ENCODE measurements at places on chromosomes 4 and X.

DNA sequence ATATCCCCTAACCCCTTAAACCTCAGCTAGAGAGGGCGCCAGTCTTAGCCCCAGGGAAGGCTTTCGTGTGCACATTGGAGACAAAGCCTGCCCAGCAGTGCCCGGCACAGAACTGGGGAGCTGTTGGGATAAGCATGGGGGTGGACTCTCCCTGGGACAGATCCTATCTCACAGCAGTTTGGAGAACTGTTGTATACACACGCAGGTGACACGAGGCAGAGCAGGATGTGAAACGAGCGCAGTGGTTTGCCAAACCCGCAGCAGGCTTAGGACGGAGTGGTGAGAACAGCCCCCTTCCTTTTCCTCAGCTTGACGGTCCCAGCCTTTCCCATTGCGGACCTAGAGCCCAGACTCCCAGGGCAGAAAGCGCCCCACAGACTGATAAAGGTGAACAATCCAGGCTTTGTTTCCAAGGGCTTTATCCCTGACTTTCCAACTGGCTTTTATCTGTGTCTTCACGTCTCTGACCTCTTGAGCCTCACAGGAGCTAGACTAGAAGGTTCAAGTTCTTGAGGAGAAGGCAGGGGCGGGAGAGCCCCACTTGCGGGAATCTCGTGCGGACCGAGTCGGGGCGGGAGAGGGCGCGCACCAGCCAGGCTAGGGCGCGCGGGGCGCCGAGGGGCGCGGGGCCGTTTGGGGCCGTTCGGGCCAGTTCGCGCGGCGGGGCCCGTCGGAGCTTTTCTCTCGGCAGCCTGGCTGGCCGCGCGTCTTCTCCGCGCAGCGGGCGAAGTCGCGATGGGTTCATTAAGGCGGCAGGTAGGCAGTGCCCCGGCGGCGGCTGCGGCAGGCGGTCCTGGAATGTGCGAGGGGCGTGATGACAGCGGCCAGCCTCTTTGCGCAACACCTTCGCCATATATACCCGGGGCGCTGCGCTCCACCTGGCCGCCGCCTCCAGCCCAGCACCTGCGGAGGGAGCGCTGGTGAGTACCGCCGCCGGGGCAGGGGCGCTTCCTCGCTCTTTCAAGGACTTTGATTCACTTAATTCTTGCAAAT is at the start of gene SLC34A2:
Gene SLC34A2, plus strand, starts transcription at position 881 of the 993 bp plus-strand sequence. CDS start 6,650 bp downstream, outside the sequence.
- no peak for DNase-seq

GRCh38 chr4:109266891-109267290 is 35.6 kb downstream of the COL25A1 start:
- DNase-seq = no peak

- DNase-seq = no peak
Measured at GRCh38 chrX:55716937-55717336, 612 bp upstream of the RRAGB start.

- DNase-seq = no peak
Measured at GRCh38 chr4:53019485-53020382, 157.6 kb downstream of the RASL11B start.

DNA sequence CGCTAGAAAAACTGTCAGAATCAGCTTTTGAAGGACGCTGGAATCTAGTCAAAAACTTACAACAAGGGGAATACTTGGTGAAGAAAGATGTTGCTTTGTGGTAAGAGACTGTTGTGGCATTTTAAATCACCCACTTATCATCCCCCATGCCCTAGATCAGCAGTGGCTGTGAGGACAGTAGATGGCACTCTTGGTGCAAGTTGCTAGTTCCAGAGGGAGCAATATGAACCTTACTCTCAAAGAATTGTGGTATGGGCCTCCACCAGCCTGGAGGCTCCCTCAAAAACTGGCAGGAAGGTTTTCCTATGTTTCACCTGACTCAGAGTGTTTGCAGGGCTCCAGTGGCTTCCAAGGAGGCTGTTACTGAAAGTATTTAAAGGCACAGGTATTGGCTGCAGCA is 37.7 kb upstream of the SLC16A2 start:
- no peak for DNase-seq

DNA sequence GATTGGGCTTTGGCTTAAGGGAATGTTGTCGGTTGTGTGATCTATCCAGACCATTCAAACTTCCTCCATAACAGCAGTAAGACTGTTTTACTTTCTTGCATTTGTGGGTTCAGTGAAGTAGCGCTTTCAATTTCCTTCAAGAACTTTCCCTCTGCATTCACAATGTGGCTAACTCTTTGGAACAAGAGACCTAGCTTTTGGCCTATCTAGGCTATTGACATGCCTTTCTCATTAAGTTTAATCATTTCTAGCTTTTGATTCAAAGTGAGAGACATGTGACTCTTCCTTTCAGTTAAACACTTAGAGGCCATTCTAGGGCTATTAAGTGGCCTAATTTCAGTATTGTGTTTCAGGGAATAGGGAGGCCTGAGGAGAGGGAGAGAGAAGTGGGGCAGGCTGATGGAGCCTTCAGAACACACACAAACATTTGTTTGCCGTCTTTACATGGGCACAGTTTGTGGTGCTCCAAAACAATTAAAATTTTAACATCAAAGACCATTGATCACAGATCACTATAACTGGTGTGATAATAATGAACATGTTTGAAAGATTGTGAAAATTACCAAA is 34.1 kb downstream of the ADH5 start:
- no peak for DNase-seq

GRCh38 chr4:92399032-92399431 is 95.3 kb downstream of the GRID2 start:
- DNase-seq = no peak

GRCh38 chr4:33080275-33080674 is 2360.1 kb downstream of the PCDH7 start:
- no peak for DNase-seq

DNA sequence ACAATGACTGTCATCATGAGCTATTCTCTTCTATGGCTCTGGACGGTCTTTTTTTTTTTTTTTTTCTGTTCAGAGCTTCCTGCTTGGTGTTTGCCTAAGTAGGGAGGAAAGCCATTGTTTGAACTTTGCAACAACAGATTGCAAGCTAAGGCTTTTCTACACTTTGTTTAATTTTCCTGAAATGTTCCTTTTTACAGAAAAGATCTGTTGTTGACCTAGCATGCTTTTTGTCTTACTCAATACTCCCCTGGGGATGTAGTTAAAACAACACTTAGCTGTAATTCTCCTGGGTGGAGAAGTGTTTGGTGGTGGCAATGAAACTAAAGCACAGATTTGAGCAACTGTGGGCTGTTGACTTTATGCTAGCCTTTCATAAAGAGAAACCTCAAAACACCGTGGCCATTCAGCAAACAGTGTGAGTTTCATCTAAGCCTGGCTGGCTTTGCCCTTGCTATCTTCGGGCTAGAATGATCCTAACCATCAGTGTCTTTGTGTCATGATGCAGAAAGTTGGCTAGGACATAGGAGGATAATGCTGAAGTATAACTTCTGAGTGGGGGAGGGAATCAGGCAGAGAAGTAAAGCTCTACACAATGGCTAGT is 110.5 kb downstream of the ANXA3 start:
- DNase-seq = no peak

DNA sequence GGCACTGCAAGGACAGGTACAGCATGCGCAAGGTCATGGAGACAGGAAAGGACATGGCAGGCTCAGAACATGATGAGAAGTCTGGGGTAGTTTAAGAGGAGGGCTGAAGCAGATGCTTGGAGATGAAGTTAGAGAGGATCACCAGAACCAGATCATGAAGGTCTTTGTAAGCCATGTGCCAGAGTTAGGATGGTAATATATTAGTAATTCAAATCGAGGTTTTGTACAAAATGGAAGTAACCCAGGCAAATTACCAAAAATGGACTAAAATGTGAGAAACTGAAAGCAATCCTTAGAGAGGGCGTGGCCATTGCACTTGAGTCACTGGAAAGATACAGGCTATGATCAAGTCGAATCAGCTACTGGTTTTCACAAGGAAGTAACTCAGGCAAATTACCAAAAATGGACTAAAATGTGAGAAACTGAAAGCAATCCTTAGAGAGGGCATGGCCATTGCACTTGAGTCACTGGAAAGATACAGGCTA is 13.5 kb downstream of the RXFP1 start:
- peak; percentile 1 for DNase-seq

- no peak for DNase-seq
Measured at GRCh38 chrX:25976683-25977310, 161.3 kb upstream of the MAGEB18 start.

GRCh38 chr4:163393471-163393870 is 49.8 kb downstream of the NPY5R start:
- DNase-seq = no peak

GRCh38 chr4:48692897-48693296 is 87.2 kb downstream of the FRYL start:
- DNase-seq = no peak

GRCh38 chr4:42329421-42329820 is 67.9 kb upstream of the SHISA3 start:
- no peak for DNase-seq

DNA sequence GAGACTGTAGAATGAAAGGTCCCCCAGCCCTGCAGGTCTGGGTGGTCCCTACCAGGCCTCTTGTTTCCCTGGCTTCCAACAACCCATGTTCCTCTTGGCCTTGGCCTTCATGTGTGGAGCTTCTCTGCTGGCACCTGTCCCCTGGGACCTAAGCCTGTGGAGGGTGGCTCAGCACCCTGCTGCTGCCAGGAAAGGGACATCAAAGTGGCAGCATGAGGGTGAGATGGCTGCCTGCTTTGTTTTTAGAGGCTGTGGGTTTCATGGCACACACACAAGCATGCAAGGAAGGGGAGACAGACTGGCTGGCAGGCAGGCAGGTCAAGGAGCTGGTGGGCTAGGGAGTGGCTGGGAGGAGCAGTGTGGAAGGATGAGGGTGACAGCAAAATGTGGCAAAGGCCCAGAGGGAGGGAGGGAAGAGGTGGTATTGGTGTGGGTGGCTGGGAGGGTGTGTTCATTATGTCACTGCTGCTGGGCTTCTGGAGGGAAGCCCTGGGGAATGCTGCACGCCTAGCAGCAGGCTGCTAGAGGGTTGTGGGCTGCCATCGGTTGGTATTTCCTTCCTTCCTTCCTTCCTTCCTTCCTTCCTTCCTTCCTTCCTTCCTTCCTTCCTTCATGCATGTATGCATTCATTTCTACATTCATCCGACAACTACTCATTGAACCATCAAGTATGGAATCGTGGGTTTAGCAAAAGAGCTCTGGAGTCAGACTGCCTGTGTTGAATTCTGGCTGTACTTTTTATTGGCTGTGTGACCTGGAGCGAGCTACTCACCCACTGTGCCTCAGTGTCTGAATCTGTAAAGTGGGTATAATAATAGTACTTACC is 128.7 kb upstream of the PJA1 start:
- DNase-seq = no peak

DNA sequence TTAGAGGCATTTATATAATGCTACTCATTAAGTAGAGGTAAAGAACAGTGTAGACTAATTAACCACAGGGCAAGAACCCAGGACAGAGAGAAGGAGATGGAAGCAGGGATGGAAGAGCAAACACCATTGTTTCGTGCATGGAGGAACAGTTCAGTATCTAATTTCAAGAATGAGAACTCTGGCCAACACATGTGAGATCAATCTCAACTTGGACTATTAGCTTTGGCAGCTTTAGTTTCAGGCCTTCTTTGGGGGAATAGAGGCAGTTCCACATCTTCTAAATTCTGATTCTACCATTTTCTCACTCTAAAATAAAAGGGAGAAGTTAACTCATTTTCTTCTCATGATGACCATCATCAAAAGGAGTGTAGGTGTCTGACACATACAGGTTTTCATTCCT is 207.0 kb downstream of the LDB2 start:
- DNase-seq = no peak

DNA sequence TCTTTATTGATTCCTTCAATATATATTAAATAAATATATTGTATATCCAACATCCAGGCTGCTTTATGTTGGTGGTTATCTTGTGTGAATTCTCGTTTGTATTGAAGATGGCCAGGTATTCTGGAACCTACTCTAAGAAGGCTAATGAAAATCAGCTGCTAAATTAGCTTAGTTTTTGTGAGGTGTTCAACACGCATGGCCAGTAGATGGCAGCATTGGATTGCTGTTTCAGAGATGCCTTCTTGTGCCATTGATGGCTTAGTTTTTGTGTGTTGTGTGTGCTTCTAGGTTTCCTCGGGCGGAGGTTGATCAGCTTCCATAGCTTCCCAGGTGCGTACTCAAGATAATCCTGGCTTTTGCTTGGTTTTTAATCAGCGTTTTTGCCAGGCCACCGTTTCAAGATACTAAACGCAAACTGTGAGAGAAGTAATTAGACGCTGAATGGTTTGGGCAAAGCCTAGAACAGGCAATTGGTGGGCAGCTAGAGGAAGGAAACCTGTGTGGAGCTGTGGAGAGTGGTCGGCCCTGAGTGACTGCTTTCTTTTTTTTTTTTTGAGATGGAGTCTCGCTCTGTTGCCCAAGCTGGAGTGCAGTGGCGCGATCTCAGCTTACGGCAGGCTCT is 15.1 kb downstream of the NOCT start:
- DNase-seq = peak; percentile 46

DNA sequence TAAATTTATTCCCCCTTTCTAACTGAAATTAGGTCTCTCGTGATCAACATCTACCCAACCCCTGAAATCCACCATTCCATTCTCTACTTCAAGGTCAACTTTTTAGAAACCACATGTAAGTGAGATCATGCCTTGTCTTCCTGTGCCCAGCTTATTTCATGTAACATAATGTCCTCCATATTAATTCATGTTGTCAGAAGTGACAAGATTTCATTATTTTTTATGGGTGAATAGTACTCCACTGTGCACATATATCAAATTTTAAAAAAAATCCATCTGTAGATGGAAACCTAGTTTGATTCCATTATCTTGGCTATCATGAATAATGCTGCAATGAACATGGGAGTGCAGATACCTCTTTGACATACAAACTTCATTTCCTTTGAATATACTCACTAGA is 1.5 kb downstream of the PPID start:
- no peak for DNase-seq

GRCh38 chr4:111610681-111611080 is 534.6 kb upstream of the FAM241A start:
- DNase-seq = no peak

- DNase-seq = no peak
Measured at GRCh38 chr4:47914926-47915237, 499 bp upstream of the NFXL1 start.

- DNase-seq = no peak
Measured at GRCh38 chr4:139453041-139453370, 915 bp upstream of the RAB33B start.

GRCh38 chr4:37803348-37803973 is 23.0 kb upstream of the PGM2 start:
- no peak for DNase-seq

DNA sequence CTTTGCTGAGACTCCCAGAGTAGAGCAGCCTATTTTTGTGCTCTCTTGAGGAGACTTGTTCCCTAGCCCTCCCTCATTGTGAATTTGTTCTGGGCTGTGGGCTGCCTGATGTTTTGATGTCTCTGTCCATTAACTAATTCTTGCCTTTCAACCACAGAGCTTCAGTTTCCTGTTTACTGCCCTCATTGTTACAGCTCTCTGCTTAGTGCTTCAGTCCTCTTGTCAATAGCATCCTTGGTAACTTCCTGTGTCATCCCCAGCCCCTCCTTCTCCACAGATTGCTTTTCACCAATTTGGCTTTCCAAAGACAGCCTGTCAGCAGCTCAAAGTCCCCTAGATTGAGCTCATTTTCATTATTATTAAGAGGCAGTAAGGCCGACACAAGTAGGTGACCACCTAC is 69.9 kb downstream of the COX7B2 start:
- no peak for DNase-seq

Measured in stimulated activated CD8-positive, alpha-beta memory T cell treated with anti-CD3 and anti-CD28 coated beads, Interleukin-2, amount 100 ng/mL, for 48 hours (primary cell).